ENCODE measurements at places on chromosomes 16 and 17.
A peak's percentile ranks its signal among the peaks of the same experiment; 100 is the strongest.

- no peaks in the 10 kb centered on the region for H3K4me1 ChIP-seq
- H3K36me3 ChIP-seq = no peaks in the 10 kb centered on the region
- no peak overlapping the region for H3K27ac ChIP-seq
- H3K27me3 ChIP-seq = peaks cover 4% of the 10 kb centered on the region
- no peak overlapping the region for H3K4me3 ChIP-seq
- no peak for DNase-seq
Measured at GRCh38 chr17:37766971-37767370, 22.1 kb upstream of the HNF1B start.

- H3K27me3 ChIP-seq = no peaks in the 10 kb centered on the region
- peaks cover 3% of the 10 kb centered on the region for H3K4me1 ChIP-seq
- H3K4me3 ChIP-seq = no peak overlapping the region
Measured at GRCh38 chr17:44279346-44279665, 11.4 kb upstream of the SLC4A1 start.

GRCh38 chr16:4058386-4058785, 57.9 kb downstream of the ADCY9 start:
- H3K27me3 ChIP-seq = no peaks in the 10 kb centered on the region
- peaks cover 4% of the 10 kb centered on the region for H3K4me1 ChIP-seq
- H3K27ac ChIP-seq = no peak overlapping the region
- no peak overlapping the region for H3K4me3 ChIP-seq
- no peak for DNase-seq

- H3K27ac ChIP-seq = no peak overlapping the region
- H3K4me3 ChIP-seq = no peak overlapping the region
- H3K36me3 ChIP-seq = no peaks in the 10 kb centered on the region
Measured at GRCh38 chr16:47079860-47080259, 63.9 kb downstream of the NETO2 start.

DNA sequence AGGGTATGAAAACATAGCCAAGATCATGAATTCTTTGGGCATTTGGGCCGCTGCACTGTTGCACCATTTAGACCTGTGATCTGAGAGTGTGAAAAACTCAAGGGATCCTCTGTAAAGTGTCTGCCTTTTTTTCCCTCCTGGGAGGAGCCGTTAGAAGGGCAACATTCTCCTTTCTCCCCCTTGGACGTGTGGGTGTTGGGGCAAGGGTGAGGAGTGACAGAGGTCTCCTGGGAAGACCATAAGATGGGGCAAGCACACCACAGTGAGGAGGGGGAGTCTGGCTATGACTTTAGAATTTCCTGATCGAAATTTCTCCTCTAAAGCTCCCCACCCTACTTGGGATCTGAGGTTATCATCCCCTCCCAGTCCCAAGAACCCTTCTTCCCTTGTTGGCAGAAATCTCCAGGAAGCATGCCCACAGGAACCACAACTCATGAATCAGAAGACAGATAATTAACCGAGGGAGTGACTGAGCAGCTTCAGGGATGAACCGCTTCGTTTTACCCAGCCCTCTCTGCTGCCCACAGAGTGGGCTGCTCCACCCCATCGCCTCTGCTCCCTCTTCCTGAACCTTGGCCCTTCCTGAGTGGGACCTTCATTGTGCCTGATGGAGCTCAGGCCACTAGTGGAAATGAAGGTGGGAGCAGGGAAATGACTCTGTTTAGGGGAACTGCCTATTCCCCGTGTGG, 4.2 kb downstream of the ITGB3 start:
- H3K27ac ChIP-seq = no peak overlapping the region
- DNase-seq = peak; percentile 90
- H3K36me3 ChIP-seq = no peaks in the 10 kb centered on the region
- peaks cover 3% of the 10 kb centered on the region for H3K4me1 ChIP-seq

DNA sequence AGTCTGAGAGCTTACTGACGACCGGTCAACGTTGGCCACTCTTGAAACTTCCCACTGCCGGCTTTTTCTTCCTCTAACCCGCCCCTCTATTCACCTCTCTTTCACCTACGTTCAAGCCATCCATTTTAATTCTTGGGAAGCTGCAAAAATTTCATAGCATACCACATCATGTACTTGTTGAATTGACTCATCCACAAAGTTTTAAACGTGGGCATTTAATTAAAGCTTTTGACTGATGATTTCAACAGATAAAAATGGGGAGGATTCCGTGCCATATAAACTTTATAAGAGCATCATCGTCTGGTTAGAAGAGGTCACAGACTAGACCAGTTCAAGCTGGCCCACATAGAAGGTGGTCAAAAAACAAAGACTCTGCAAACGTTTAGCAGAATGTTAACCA, 22.5 kb downstream of the VPS53 start:
- DNase-seq = no peak
- no peak overlapping the region for H3K4me3 ChIP-seq
- peaks cover 9% of the 10 kb centered on the region for H3K36me3 ChIP-seq
- H3K27ac ChIP-seq = peak overlapping the region; percentile 89
- H3K27me3 ChIP-seq = no peaks in the 10 kb centered on the region

GRCh38 chr17:50332196-50332595, 13.7 kb upstream of the XYLT2 start:
- H3K4me3 ChIP-seq = no peak overlapping the region
- peaks cover 6% of the 10 kb centered on the region for H3K4me1 ChIP-seq
- H3K36me3 ChIP-seq = no peaks in the 10 kb centered on the region
- no peak for DNase-seq
- no peaks in the 10 kb centered on the region for H3K27me3 ChIP-seq

DNA sequence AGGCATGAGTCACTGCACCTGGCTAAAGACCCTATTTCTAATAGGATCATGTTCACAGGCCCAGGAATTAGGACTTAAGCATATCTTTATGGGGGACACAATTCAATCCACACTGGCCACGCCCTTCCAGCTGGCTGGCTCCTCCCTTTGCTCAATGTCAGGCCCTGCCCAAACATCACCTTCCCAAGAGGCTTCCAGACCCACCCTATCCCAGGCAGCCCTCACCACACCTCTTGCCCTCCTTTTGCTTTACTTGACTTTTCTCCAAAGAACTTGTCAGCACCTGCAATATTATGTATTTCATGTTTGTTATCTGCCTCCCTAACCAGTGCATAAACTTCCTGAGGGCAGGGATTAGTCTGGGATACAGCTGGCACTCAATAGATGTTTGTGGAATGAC, 109.6 kb upstream of the CDH5 start:
- H3K27ac ChIP-seq = no peak overlapping the region
- no peaks in the 10 kb centered on the region for H3K36me3 ChIP-seq
- DNase-seq = no peak
- no peaks in the 10 kb centered on the region for H3K27me3 ChIP-seq
- H3K4me1 ChIP-seq = no peaks in the 10 kb centered on the region

GRCh38 chr16:87108941-87109340, 208.3 kb downstream of the C16orf95 start:
- peaks cover 8% of the 10 kb centered on the region for H3K27me3 ChIP-seq
- H3K27ac ChIP-seq = no peak overlapping the region
- peak; percentile 70 for DNase-seq
- no peak overlapping the region for H3K4me3 ChIP-seq
- no peaks in the 10 kb centered on the region for H3K4me1 ChIP-seq

DNA sequence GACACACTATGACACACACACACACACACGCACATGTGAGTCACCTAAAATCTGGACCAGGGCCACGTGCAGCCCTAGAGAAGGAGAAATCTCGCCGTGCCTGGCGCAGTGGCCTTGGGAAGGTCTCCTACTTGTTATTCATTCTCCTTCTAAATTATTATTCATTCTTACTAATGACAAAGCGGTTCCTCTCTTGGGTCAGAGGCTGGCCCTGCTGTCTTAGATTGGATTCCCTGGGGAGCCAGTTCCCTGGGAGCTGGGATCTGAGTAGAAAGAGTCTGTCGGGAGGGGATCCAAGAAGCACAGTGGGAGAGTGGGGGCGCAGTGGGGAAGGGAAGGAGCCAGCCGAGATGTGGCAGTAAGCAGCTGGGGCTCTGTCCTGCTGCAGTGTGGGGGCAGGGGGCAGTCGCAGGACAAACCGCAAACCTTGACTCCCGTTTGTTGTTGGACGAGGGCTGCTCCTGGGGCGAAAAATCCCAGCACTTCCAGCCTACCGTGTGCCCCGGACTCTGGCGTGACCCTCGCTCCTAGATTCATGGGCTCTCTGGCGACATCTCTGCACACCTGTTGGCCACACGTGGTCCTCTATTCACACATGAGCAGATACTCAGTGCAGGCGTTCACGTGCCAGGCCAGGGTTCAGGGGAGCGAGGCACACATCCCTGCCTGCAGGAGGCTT, 18.7 kb upstream of the JPH3 start:
- peak overlapping the region; percentile 97 for H3K27ac ChIP-seq
- H3K27me3 ChIP-seq = no peaks in the 10 kb centered on the region
- no peak overlapping the region for H3K4me3 ChIP-seq
- peak; percentile 76 for DNase-seq
- peaks cover 25% of the 10 kb centered on the region for H3K4me1 ChIP-seq

DNA sequence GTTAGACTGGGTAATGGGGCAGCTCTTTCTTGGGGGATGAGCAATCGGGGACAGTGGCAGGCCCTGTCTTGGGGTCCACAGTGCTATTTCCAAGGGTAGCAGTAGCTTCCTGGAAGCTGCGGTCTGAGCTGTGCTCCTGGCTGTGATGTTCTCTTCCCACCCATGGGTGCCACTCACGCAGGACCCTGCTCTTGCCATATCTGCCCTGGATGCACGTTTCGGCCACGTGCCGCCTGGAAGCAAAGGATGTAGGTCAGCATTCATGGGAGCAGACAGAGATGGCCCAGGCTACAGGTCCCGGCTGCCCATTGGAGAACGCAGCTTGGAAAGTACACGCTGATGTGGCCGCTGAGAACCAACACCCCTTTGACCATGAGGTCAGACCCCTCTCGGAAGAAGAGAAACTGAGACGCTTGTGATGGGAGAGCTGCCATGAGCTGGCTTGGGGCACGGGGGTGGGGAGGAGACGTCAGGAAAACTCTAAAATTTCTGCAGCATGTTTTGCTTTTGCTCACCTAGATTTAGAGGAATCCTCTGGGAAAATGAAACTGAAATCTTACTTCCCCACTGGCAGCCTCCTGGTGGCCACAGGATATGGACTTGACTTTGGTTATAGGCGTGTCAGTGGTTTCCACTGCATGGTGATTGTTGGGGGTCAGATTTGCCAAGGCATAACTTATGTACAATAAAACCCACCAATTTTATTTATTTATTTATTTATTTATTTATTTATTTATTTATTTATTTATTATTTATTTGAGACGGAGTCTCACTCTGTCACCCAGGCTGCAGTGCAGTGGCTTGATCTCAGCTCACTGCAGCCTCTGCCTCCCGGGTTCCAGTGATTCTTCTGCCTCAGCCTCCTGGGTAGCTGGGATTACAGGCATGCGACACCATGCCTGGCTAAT, 36.2 kb upstream of the IRF8 start:
- DNase-seq = no peak
- no peak overlapping the region for H3K4me3 ChIP-seq
- H3K36me3 ChIP-seq = no peaks in the 10 kb centered on the region
- H3K27me3 ChIP-seq = peaks cover 8% of the 10 kb centered on the region
- no peak overlapping the region for H3K27ac ChIP-seq

- H3K4me3 ChIP-seq = no peak overlapping the region
- no peak for DNase-seq
- H3K27ac ChIP-seq = no peak overlapping the region
- H3K36me3 ChIP-seq = no peaks in the 10 kb centered on the region
- H3K27me3 ChIP-seq = no peaks in the 10 kb centered on the region
Measured at GRCh38 chr17:16259926-16260325, 42.9 kb downstream of the PIGL start.

DNA sequence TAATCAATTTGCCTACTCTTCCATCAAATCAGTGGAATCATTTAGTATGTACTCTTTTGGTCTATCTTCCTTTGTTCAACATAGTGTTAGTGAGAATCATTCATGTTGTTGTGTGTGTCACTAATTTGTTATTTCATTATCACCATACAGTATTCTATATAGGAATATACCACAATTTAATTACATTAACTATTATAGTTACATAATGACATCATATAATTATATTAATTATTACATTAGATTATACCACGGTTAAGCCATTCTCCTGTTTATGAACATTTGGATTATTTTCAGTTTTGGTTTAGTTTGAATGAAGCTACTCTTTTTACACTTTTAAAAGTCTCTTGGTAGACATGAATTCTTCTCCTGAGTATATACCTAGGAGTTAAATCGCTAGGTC, 40.4 kb downstream of the MYO1D start:
- no peak overlapping the region for H3K4me3 ChIP-seq
- no peak overlapping the region for H3K27ac ChIP-seq
- H3K4me1 ChIP-seq = no peaks in the 10 kb centered on the region
- no peaks in the 10 kb centered on the region for H3K36me3 ChIP-seq
- DNase-seq = no peak

GRCh38 chr17:58399974-58400373, 17.4 kb downstream of the RNF43 start:
- no peaks in the 10 kb centered on the region for H3K4me1 ChIP-seq
- H3K27me3 ChIP-seq = no peaks in the 10 kb centered on the region
- H3K36me3 ChIP-seq = no peaks in the 10 kb centered on the region

- no peaks in the 10 kb centered on the region for H3K27me3 ChIP-seq
- peaks cover 2% of the 10 kb centered on the region for H3K4me1 ChIP-seq
- peak; percentile 37 for DNase-seq
- no peaks in the 10 kb centered on the region for H3K36me3 ChIP-seq
- no peak overlapping the region for H3K4me3 ChIP-seq
Measured at GRCh38 chr17:61551255-61551742, 39.7 kb downstream of the NACA2 start.

DNA sequence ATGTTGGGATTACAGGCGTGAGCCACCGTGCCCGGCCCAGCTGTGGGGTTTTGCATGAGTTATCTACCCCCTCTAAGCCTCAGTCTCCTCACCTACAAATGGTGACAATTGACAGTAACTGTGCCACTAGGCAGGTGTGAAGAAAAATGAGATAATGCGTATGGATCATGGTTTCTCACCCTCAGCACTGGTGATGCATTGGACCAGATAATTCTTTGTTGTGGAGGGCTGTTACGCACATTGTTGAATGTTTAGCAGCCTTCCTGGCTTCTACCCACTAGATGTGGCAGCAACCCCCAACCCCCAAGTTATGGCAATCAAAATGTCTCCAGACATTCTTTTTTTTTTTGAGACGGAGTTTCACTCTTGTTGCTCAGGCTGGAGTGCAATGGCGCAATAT, 9.0 kb upstream of the HAPSTR1 start:
- H3K27ac ChIP-seq = no peak overlapping the region
- H3K36me3 ChIP-seq = no peaks in the 10 kb centered on the region
- no peaks in the 10 kb centered on the region for H3K4me1 ChIP-seq
- no peaks in the 10 kb centered on the region for H3K27me3 ChIP-seq
- DNase-seq = no peak
- H3K4me3 ChIP-seq = no peak overlapping the region

DNA sequence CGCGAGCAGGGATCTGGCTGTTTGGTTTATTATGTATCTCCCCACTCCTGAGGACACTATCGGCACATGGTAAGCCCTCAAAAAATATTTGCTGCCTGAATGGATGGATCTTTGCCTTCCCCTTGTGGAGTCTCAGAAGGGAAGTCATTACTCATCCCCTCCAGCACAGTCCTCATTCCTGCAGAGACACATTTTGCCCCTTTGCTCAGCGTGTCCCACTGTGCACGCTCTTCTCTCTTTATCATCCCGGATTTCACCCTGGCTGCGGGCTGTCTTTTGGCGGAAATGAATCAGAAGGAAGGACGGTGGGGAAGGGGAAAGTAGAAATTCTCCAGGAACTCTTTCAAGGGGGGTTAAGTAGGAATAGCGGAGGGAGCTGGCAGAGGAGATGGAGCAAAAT, 125.2 kb upstream of the CDC42EP4 start:
- H3K27me3 ChIP-seq = no peaks in the 10 kb centered on the region
- DNase-seq = no peak
- H3K4me1 ChIP-seq = no peaks in the 10 kb centered on the region
- no peak overlapping the region for H3K4me3 ChIP-seq

GRCh38 chr17:56603486-56604238, 10.2 kb downstream of the NOG start:
- no peak overlapping the region for H3K4me3 ChIP-seq
- H3K36me3 ChIP-seq = no peaks in the 10 kb centered on the region
- no peak overlapping the region for H3K27ac ChIP-seq
- no peaks in the 10 kb centered on the region for H3K4me1 ChIP-seq
- no peaks in the 10 kb centered on the region for H3K27me3 ChIP-seq
- DNase-seq = peak; percentile 42

Measured in fibroblast of lung (primary cell).